Stimulated activated naive CD8-positive, alpha-beta T cell treated with anti-CD3 and anti-CD28 coated beads, Interleukin-15, amount 100 ng/mL, for 72 hours (primary cell): ENCODE measurements at places on chromosomes 3 and 15.

DNA sequence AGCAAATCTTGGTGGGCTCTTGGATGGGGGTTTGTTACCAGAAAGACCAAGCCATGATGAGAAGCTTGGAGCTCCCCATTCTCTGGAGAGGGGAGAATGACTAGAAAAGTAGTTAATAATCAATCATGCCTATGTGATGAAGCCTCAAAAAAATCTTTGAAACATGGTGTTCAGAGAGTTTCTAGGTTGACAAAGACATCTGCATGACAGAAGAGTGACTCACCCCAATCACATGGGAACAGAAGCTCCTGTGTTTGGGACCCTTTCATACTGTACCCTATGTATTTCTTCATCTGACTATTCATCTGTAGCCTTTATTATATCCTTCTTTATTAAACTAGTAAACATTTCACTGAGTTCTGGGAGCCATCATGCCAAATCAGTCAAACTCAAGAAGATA, 87.4 kb downstream of the BCHE start:
- no peak for DNase-seq

- no peak for DNase-seq
Observed at GRCh38 chr3:77412584-77412983, 372.7 kb downstream of the ROBO2 start.

DNA sequence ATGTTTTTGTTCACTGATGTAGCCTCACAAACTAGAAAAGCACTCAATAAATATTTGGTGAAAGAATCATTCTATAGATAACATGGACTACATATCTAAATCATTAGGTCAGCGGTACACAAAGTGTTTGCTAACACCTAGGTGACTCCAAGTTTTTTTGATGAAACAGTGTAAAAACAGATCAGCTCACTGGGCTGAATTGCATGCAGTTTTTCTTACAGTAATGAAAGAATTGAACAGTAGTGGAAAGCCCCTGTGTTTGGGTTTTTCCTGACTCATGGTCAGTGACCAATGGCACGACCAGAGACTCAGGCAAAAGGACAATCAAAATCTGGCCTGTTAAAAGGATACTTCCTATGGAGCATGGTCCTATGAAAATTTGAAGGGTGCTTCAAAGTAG, 384.3 kb upstream of the EPHA6 start:
- DNase-seq, result no peak

GRCh38 chr3:187852842-187853730, 107.8 kb upstream of the BCL6 start:
- no peak for DNase-seq

- no peak for DNase-seq
Observed at GRCh38 chr3:117408811-117409210, 699.2 kb downstream of the TUSC7 start.

DNA sequence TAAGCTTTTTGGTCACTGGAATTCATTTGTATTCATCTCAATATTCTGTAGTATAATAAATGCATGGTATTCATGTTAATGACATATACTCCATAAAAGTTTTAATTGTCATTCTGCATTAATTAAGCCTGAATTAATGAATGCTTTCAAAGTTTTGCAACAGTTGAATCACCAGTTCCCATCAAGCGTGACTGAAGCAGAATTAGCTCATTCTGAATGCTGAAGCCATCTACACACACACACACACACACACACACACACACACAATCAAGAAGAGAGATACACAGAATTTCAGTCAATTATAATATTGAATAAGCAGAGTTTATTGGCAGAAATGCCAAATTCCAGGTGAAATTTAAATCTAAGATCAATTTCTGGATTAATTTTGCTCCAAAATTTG, 252.1 kb upstream of the KCNMB2 start:
- DNase-seq, result no peak

DNA sequence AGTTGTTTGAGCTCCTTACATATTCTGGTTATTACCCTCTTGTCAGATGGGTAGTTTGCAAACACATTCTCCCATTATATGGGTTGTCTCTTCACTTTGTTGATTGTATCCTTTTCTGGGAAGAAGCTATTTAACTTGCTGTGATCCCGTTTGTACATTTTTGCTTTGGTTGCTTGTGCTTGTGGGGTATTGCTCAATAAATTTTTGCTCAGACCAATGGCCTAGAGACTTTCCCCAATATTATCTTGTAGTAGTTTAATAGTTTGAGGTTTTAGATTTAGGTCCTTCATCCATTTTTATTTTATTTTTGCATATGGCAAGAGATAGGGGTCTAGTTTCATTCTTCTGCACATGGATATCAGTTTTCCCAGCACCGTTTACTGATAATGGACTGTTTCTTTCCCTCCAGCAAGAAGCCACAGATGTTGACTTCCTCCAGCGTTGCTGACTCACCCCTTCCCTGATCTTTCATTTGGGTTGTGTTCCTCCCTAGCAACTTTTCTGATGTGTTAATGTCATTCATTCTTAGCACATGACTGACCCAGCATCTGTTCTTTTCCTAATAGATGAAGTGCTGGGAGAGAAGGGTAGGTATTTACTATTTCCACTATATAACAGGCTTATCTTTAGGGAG, 166.7 kb upstream of the SGO1 start:
- no peak for DNase-seq

DNA sequence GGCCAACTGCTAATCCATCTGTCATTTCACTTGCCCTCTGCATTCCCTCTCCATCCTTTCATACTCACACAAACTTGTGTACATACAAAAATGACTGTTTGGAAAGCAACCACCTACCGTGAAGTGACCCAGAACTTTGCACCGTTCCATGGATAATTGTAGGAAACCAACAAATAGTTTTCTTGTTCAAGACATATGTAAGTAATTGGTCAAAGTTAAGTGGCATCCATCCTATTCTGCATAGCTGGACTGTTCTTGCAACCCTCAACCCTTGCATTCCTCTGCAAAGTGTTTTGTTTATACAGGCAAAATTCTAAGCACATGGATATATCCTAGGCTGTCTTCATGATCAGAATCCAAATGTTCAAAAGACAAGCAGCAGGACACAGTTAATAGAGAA, 592.5 kb downstream of the MECOM start:
- no peak for DNase-seq

- DNase-seq, result no peak
Observed at GRCh38 chr3:133210656-133211055, 172.5 kb downstream of the TMEM108 start.

- no peak for DNase-seq
Observed at GRCh38 chr15:31245135-31245689, 81.4 kb upstream of the KLF13 start.

GRCh38 chr3:134625462-134625861, 25.4 kb downstream of the KY start:
- DNase-seq, result no peak

GRCh38 chr3:147299656-147300055, 106.7 kb downstream of the ZIC4 start:
- no peak for DNase-seq

DNA sequence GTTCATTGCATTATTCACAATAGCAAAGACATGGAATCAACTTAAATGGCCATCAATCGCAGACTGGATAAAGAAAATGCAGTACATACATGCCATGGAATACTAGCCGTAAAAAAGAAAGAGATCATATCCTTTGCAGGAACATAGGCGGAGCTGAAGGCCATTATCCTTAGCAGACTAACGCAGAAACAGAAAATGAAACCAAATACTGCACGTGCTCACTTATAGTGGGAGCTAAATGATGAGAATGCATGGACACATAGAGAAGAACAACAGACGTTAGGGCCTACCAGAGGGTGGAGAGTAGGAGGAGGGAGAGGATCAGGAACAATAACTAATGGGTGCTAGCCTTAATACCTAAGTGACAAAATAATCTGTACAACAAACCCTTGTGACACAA, 57.9 kb downstream of the RASA2 start:
- DNase-seq, result no peak

- no peak for DNase-seq
Observed at GRCh38 chr3:127180859-127181258, 12.1 kb upstream of the PRR23E start.

DNA sequence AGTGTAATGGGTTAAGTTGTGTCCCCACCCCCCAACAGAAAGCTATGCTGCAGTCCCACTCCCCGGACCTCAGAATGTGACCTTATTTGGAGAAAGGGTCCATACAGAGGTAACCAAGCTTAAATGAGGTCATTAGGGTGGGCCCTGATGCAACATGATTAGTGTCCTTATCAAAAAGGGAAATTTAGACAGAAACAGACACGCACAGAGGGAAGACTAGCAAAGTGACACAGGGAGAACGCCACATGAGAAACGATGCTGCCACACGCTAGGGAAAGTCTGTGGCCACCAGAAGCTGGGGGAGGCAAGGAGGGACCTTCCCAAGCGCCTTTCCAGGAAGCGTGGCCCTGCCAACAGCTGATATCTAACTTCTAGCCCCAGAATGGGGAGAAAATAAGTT, 65.4 kb downstream of the RPN1 start:
- no peak for DNase-seq

DNA sequence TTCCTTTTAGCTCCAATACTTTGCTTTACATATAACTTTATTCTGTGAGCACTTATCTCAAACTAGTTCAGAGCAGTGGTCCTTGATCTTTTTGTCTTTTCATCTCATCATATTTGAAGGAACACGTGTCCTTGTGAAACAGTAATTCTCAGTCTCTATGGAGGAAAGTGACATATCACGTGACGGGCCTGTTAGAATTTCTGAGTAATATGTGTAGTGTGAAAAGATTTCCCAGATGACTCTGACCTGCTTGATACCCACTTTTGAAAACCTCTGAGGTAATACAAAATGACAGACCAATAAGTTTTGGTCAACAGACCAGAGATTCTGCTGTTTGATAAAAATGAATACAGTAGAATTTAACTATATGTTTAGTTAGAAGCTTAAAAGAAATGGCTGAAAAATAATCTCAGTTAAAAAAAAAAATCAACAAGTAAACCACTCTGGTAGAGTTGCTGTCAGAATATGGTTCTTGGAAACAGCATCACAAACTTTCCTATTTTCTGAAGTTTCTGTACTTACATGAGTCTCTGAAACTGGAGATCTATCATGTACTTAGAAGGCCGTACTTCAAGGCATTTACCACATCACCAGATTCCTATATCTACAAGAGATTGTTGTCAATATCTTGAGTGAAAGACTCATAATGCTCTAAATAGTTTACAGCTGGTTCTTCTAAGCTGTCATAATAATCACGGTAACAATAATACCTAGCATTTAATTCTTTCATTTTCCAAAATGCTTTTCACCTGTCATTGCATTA, 590.2 kb upstream of the TBL1XR1 start:
- no peak for DNase-seq
